ENCODE measurements at places on chromosomes 1 and 21.

DNA sequence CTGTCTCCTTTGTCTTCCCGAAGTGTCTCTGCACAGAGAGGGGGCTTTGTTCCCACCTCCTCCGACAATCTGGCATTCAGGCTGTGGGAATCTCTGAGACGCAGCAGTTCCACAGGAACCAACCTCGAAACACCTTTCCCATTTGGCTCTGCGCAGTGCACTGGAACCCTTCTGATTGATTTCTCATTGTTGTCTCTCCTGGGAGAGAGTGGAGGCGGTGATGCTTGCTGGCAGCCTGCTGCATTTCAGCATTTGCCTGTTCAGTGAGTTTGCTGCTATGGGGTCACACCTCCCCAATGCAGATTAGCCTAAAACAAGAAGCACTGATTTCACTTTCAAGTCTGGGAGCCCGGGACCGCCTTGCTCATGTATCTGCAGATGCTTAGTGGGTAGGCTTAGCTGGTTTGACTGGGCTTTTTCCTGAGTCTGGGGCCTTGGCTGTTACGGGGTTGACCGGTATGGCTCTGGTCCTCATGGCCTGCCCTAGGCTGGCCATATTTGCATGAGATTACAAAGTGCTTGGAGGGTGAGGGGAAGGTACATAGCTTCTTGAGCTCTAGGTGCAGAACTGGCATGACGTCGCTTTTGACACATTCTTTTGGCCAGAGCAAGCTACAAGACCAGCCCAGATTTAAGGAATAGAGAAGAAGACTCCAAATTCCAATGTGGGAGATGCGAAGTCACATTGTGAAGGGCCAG, 695.3 kb downstream of the PTPRU start:
- peak; percentile 84 for DNase-seq

DNA sequence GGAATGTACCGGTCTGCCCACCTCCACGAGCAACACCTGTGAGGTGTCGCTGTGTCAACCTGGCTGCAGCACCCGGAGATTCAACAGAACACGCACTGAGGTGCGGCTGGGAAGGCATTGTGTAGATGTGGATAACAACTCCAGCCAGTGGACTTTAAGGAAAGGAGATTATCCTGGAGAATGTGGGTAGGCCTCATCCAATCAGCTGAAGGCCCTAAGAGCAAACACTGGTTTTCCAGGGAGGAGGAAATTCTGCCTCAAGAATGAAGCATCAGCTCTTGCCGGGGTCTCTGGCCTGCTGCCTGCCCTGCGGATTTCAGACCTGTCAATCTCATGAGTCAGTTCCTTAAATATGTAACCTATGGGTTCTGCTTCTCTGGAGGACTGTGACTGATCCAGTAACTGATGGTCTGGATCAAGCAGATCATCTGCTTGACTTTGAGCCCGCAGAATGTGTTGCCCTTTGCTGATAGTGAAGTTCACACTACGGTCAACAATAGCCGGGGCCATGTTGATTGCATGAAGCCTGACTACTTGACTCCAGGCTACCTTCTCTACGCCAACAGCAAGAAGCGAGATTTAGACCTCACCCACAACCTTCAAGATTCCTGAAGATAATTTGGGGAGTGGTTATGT, 15.9 kb upstream of the PRDM15 start:
- peak; percentile 18 for DNase-seq

- DNase-seq, result no peak
Measured at GRCh38 chr1:75613916-75614315, 3.0 kb upstream of the SLC44A5 start.

- no peak for DNase-seq
Measured at GRCh38 chr1:10816233-10816632, 19.8 kb upstream of the CASZ1 start.

DNA sequence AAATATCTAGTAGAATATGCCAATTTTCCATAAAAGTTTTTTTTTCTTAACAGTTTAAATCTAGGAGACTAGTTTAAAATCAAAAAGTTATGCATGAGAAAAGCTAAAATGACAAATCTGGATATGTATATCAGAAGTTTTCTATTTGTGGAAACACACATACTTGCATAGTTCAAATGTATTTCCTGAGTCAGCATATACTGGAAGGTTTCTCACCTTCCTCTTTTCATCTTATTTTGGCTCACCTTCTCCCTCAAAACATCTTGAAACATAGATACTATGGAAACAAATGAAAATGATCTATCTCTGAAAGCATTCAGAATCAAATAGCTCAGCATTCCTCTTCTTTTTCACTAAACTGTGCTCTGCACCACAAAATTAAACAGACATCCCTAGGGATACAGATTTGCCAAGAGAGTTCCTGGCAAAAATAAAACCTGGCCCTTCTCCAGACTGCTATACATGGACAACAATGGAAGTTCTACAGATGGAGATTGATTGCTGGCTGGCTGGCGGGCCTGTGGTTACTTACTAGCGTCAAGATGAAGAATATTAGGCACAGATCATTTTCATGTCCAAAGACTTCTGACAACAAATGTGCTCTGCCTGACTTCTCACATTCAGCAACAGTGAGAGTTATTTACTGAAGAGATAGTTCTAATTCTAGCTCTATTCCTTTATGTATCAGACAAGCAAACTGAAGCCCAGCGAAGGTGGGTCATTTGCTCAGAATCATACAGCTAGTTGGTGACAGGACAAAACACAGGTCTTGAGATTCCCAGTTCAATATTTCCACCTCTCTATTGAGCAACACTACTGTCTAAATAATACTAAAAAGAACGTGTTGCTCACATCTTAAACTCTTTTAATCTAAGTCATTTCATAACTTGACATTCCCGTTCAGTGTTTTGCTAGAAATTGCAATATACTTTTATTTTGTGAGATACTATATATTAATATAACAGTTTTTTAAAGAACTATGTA, 26.6 kb downstream of the DIPK1A start:
- DNase-seq, result no peak

DNA sequence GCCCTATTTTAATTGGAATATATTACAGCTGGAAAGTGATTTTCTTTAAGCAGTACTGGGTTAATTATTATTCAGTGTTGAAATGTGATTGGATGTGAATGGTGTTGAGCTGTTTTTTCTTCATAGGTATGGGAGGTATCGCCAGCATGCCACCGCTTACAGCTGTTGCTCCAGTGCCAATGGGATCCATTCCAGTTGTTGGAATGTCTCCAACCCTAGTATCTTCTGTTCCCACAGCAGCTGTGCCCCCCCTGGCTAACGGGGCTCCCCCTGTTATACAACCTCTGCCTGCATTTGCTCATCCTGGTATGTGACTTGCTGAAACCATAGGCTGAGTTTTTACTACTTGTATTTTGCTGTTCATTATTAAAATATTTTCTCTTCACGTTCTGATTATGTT, 107.7 kb downstream of the ITSN1 start:
- DNase-seq, result no peak

GRCh38 chr1:212257157-212257556, 28.1 kb upstream of the PPP2R5A start:
- DNase-seq, result no peak

- DNase-seq, result no peak
Measured at GRCh38 chr1:110056776-110057175, 13.7 kb downstream of the ALX3 start.

DNA sequence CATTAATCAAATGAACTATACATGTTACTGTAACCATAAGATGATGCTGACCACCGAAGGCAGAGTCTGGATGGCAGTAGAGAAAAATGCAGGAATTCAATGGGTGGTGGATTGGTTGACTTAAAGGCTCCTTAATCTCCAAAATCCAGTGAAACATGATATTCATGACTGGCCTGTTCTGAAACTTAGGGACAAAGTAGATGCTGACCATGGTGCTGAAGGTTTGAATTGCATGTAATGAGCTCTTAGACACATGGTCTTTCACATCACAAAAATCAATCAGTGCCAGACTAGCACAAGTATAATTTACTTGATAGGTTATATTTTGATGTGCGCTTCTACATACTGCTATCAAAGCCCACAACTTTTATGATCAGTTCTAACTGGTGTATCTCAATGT, 30.9 kb upstream of the NTMT2 start:
- peak; percentile 26 for DNase-seq

DNA sequence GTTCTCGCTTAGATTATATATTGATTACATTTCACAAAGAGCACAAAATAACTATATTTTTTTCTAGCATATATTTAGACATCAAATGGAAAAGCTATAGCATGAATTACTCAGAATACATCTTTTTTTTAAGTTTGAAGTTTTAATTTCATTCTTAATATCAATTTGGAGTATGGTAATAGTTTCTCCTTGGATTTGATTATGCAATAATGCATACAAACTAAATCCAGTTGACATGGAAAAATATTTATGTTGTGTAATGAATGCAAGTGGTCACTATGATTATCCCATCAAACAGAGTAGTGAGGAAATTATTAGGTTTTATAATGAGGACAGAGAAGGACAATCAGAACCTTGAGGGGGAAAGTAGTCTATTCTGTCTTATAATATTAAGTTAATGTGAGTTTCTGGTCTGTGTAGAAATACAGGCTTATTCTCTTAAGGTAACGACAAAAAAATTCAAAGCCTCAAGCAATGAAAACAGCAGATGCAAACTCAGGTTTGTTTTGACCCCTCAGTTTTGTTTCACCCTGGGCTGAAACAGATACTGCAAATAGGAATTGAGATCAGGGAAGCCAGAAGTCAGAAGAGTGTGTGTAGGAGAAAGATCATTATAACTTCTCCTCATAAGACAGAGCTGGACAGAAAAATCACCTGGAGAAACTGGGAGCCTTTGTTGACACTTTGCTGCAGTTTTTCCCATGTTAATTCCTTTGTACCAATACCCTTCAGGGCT, 23.7 kb downstream of the LRRC8B start:
- DNase-seq, result no peak

GRCh38 chr1:117591252-117591651, 14.6 kb upstream of the TENT5C start:
- no peak for DNase-seq

GRCh38 chr21:30256100-30256499, 26.6 kb downstream of the KRTAP24-1 start:
- no peak for DNase-seq

GRCh38 chr1:33724348-33724747, 139.5 kb upstream of the HMGB4 start:
- DNase-seq, result no peak

- peak; percentile 2 for DNase-seq
Measured at GRCh38 chr1:171160639-171161354, 24.3 kb upstream of the FMO2 start.

GRCh38 chr1:2344744-2345296, 46.5 kb downstream of the MORN1 start:
- DNase-seq, result no peak

GRCh38 chr1:34166625-34167361, 1.8 kb upstream of the CSMD2 start:
- peak; percentile 96 for DNase-seq

GRCh38 chr21:21114461-21114860, 116.3 kb downstream of the NCAM2 start:
- no peak for DNase-seq

- DNase-seq, result no peak
Measured at GRCh38 chr1:117077267-117077666, 17.1 kb downstream of the TTF2 start.

GRCh38 chr1:212479188-212479587, 46.5 kb downstream of the NENF start:
- no peak for DNase-seq

DNA sequence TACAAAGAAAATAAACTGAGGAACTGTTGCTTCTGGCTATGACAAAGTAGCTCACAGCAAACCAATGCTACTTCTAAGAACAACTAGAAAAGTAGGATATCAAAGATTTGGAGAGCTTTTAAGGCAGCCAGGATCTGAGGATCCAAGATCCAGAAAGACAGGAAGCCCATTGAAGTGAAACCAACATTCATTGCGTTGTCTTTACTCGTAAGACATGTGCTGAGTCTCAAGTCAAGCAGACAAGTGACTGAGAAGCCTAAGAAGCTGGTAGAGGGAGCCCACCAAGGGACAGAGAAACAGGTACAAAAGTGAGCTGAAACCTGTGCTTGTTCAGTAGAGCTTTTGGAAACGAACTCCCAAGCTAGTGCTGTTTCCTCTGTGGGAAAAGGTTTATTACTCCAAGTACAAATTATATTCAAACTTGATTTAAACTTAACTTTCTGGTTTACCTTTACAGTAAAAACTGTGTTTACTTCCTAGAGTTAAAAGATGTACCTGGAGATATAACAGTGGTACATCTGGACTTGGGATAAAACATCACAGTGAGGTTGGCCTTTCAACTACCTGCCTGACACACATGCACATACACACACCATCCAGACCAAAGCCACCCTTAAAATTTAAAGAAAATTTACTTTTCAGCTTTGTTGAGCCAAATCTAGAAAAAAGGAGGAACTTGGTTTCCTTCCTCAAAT, 41.2 kb downstream of the NME7 start:
- no peak for DNase-seq

DNA sequence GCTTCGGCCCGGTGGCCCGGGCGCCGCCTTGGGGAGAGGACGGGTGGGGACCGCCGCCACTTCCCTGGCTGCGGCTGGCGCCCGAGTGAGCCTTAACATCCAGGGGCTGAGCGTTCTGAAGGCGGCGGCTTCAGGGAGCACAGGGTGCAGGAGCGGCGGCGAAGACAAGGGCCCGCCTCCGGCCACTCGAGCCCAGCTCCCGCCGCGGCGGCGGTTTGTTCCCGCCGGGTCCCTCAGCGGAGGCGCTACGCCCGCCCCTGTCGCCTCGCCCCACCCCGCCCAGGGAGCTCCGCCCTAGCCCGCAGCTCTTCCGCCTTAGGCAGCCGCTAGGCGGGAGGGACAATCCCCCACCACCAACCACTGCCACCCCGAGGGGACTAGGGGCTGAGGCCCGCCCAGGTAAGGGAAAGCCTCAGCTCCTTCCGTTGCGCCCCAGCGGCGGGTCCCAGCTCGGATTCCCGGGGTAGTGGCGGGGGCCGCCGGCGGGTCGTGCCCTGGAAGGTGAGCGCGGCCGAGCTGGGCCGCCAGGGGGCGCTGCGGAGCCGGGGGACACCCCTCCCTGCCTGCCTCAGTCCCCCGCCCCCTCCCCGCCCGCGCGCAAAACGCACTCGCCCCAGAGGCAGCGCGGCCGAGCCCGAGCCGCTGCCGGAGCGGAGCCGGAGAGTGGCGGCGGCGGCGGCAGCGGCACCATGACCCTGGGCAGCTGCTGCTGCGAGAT, at the start of gene FOXD2:
TSS of gene FOXD2 (plus strand) at position 598 of the 718 bp plus-strand sequence. CDS start at position 690, 92 bp downstream.
- peak; percentile 91 for DNase-seq

DNA sequence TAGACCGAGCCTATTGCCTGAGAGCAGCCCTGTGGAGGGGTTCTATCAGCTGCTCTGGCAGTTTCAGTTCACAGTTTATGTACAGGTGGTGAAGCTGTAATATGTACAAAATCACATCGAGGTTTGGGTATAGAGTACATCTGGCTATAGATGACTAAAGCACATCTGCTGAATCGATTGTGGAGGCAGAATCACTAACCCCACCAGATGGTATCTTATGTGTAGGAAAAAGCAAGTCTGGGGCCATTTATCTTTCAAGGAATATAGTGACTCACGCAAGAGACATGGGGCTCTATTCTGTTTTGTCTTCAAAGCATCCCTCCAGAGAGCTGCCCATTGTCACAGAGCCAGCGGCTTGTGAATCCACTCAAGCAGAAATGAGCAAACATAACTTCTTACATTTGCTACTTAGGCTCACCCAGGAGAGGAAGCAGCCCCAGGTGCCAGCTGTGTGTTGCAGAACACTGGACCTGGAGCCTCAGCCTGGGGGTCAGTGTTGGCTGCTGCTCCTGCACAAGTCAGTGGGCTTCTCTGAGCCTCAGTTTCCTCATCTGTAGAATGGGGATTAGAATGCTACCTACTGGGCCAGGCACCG, 21.3 kb downstream of the MIIP start:
- no peak for DNase-seq

GRCh38 chr1:67955591-67955990, 94.8 kb downstream of the DIRAS3 start:
- DNase-seq, result no peak
